ENCODE measurements at places on chromosomes 4 and X.

DNA sequence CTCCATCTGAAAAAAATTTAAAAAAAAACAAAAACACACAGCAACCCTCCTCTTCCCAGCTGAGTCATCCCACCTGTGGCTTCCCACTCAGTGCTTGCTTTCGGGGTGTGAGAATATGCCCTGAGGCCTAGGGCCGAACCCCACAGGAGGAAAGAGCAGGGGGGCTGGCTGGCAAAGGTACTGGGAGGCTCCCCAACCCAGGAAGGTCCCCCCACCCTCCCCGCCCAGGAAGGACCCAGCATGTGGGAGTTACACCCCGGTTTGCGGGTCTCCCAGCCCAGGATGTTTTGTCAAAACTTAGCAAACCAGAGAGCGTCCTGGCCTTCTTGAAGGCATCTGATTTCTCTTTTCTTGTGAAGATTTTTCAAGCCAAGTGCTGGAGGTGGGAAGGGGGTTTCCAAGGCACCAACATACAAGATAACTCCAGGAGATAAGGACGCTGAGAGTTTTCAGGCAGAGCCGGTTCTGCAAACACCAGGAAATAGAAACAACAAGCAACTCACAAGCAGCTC lies 25.7 kb upstream of the CSF2RA start:
- DNase-seq = no peak

GRCh38 chr4:986428-986878 lies 391 bp upstream of the IDUA start:
- peak; percentile 6 for DNase-seq

- no peak for DNase-seq
Observed at GRCh38 chr4:118994030-118994429, 105.4 kb downstream of the SYNPO2 start.

GRCh38 chr4:25123236-25123635 lies 37.0 kb downstream of the SEPSECS start:
- DNase-seq = no peak

DNA sequence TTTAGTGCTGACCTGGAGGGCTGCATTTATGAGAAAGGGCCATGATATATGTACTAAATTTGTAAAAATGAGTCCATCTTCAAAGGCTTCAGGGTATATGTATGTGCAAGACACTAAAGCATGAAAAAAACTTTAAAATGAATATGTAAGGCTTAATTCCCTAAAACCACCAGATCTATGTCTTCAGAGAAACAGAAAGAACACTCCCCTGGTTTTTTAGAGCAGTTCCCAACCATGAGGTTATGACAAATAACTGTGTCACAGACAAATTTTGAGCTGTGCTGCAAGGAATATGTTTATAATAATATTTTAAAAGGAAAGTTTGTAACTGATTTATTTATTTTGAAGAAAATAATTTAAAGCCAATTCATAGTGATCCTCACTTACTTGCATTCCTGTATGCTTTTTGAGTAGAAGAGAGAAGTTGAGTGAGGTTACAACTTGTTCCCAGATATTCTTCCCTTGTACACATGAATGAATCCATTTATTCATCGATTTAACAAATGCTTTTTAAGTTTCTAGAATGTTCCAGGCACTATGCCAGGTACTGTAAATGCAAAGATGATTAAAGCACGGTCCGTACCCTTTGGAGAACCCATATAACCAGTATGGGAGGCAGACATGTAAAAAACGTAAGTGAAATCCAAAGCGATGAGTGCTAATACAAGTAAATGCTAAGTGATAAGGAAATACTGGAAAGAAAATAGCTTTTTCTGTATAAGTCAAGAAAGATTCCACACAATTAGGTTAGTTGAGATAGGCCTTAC lies 295.2 kb upstream of the DIAPH2 start:
- DNase-seq = peak; percentile 46

- no peak for DNase-seq
Observed at GRCh38 chrX:75957107-75957610, 172.1 kb upstream of the MAGEE2 start.

GRCh38 chr4:121923306-121923705 lies 28.6 kb downstream of the TRPC3 start:
- DNase-seq = peak; percentile 78

GRCh38 chr4:18419780-18420179 lies 398.2 kb upstream of the LCORL start:
- no peak for DNase-seq

Data from amniotic epithelial cell (primary cell).